ENCODE measurements at places on chromosomes 2 and 18.

GRCh38 chr2:207327513-207327912 lies 161.8 kb upstream of the KLF7 start:
- DNase-seq: no peak

- DNase-seq: no peak
Measured at GRCh38 chr2:71534201-71534600, 80.8 kb downstream of the DYSF start.

DNA sequence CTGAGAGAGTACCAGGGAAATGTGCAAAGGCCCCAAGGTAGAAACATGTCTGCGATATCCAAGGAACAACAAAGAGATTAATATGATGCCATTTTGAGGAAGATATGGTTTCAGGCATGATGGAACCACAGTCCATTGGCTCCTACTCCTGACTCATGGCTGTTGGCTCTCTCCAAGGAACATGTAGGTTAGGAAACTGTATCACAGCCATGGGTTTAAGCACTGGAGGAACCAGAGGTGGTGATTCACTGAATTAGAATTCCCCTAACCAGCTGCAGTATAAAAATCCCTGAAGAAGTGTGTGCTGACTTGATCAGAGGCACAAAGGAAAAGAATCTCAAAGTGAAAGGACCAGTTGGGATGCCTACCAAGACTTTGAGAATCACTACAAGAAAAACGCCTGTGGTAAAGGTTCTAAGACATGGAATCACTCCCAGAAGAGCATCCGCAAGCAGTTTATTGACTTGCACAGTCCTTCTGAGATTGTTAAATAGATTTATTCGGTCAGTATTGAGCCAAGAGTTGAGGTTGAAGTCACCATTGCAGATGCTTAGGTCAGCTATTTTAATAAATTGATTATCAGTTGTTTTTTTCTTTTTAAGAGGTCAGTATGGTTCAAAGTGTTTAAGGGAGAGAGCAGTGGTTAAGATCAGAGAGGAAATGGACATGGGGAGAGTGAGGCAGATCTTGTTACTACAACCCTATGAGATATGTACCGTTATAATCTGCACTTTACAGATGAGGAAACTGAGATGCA lies 110.7 kb upstream of the OTX1 start:
- DNase-seq: peak; percentile 89

DNA sequence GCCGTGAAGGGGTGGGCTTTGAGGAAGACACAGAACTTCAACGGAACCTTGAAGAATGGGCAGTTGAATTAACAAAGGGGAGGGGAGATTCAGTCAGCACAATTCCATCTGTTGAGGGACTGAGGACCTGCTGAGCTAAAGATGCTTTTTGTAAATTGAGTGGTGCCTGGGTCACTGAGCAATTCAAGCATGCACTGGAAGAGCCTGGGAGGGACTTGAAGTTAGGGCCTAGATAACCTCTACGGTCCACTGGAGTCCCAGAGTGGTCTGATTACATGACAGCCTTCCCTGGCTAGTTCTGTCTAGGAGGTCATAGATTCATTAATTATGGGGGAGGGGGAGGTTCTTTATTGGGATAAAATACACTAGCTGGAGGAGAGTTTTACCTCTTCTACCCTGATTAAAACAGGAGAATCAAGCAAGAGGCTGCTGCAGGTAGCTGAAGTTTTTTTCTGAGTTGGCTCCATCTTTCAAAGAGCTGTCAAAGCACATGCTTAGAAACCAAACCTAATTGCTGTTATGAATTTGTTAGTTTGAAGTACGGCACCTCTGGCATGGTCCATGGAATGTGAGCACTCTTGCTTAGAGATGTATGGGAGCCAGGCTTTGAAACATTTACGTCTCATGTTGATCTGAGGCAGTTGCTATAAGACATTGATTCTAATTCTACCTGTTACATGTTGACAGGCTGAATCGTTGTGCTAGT lies 290.2 kb downstream of the PRKCE start:
- DNase-seq: no peak

DNA sequence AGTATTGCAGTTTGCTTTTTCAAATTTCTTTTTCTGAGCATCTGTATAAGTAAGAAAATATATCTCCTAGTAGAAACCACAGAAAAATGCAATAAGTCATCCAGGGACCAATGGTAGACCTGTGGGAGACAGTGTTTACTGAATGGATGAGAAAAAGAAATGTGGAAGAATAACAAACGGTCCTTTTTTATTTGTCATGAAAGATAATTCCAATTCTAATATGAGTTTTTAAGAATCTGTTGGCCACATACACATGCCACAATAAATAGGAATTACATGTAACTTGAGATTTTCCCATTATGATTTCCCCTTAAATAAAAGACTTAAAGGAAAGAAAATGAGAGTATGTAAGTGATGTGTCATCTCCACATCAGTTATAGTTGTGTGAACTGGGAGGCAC lies 107.7 kb upstream of the RAB27B start:
- peak; percentile 59 for DNase-seq

DNA sequence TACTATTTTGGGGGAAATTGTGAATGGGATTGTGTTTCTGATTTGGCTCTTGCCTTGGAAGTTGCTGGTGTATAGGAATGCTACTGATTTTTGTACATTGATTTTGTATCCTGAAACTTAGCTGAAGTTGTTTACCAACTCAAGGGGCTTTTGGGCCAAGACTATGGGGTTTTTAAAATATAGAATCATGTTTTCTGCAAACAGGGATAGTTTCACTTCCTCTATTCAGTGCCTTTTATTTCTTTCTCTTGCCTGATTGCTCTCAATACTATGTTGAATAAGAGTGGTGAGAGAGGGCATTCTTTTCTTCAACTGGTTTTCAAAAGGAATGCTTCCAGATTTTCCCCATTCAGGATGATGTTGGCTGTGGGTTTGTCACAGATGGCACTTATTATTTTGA lies 1383.8 kb upstream of the ACVR2A start:
- DNase-seq: no peak

DNA sequence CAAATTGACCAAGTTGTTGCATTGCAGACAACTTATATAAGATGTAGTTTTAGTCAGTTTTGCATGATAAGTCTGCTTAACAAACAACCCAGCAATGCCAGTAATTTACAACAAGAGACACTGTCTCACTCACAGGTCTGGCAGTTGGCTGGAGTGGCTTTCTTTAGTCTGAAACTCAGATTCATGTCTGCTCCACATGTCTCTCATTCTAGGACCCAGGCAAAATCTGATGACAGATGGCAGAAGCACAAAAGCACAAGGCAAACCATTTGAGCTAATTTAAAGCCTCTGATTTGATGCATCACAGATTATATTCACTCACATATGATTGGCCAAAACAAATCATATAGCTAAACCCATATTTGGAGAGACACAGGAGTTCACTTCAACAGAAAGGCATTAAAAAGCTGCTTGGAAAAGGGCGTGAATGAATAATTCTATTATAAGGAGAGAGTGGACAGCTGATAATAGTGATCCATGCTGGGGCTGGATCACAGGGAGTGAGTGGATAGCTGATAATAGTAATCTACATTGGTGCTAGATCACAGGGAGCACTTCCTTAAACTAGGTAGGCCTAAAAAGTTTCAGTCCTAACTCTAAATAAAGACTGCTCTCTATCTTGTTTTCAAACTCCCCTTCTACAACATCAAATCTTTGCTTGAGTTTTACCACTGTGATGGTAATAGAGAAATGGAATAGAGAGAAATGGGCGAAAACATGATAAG lies 593.2 kb upstream of the ZNF804A start:
- peak; percentile 5 for DNase-seq

- DNase-seq: peak; percentile 44
Measured at GRCh38 chr2:37612382-37612781, 59.1 kb downstream of the CDC42EP3 start.
